Activated T-helper 1 cell treated with anti-CD3 and anti-CD28 coated beads, Interleukin-2, amount 50 U/mL, for 16 hours (primary cell): ENCODE measurements at places on chromosomes 4 and X.

DNA sequence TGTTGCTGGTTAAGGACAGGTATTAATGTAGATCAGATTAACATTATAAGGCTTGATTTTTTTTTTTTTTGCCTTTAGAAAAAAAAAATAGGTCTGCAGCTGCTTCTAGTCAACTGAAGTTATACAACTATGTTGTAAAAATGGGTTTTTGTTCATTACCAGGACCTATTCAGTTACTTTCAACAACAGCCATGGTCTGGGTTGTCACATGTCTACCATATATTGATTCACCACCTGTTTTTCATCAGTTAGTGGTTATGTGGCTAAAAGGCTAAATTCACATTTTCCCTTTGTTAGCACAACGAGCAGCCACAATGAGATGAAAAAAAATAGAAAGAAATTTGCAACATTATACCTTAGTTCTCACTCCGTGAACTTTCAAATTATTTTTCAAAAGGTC, 45.5 kb downstream of the GLRB start:
- no peak for DNase-seq

DNA sequence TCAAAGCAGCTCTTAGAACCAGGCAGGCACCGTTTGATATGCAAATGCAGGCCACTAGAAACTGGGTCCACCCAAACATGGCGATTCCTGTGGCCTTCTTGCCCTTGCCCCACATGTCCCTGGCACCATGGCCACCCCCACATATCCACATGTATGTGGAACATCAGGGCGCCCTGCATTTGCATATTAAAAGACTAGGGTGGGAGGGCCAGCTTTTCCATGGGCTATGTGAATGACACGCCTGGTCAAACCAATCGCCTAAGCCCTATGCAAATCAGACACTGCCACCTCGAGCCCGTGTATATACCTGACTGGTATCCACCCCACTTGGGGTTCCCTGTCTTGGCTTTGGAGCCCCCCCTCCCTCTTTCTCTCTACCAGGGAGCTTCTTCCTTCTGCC, 107.0 kb downstream of the ABLIM2 start:
- no peak for DNase-seq

- peak; percentile 82 for DNase-seq
Measured at GRCh38 chr4:118835571-118836300, at the start of gene SEC24D. TSS of gene SEC24D (minus strand) at chr4:118836126. CDS start at chr4:118833696, 2,430 bp downstream.

DNA sequence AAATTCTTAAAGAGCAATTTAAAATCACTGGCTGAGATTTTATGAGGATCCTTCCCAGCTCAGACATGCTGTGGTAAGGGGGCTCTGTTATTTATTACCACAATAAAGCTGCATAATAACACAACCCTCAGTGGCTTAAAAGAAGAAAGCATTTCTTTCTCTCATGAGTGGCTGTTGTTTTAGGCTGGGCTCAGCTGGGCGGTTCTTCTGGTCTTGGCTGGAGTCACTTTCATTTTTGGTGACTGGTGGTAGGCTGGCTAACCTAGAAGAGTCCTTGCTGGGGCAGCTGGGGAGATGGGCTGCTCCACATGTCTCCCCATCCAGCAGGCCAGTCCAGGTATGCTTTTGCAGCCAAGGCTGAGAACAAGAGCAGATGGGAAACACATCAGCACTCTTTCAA, 113.0 kb upstream of the MSX1 start:
- DNase-seq, result no peak

GRCh38 chr4:123870216-123870876, 473.8 kb downstream of the SPRY1 start:
- DNase-seq, result no peak

GRCh38 chr4:175062183-175062592, 144.0 kb downstream of the ADAM29 start:
- no peak for DNase-seq

DNA sequence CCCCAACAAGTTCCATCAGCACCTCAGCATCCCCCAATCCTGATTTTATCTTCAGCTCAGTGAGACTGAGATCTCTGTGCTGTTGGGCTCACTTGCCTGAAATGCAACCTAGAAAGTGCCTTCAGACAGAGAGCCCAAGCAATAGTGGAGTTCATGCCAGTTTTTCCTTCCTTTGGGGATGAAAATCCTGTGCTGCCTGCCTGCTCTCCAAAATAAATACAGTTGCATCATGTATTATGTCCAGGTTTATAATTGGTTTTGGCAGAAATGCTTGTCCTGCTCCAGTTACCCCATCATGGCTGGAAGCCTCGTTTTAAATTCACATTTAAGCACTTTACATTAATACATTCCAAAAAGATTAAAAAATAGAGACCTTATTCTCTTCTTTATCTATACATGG, 1865.5 kb upstream of the TENM3 start:
- DNase-seq, result no peak

GRCh38 chrX:123736333-123736921, 3.6 kb upstream of the THOC2 start:
- DNase-seq, result no peak

- no peak for DNase-seq
Measured at GRCh38 chrX:40188573-40189417, 91.0 kb upstream of the BCOR start.

DNA sequence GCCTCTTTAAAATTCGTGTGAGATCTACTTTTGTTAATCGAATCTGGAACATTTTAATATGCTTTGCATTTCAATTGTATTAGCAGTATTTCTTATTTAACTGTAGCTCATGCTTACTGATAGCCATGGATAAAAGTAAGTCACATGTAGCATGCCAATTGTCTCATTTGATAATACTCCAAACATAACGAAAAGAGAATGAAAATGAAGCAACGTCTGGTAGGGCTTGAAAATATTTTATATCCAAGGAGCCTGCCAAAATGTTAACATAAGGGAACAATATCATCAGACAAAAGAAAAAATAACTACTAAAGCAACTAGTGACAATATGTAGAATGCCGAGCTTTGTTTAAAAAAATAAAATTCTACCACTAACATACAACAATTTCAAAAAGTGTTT, 94.1 kb upstream of the MID1 start:
- no peak for DNase-seq

DNA sequence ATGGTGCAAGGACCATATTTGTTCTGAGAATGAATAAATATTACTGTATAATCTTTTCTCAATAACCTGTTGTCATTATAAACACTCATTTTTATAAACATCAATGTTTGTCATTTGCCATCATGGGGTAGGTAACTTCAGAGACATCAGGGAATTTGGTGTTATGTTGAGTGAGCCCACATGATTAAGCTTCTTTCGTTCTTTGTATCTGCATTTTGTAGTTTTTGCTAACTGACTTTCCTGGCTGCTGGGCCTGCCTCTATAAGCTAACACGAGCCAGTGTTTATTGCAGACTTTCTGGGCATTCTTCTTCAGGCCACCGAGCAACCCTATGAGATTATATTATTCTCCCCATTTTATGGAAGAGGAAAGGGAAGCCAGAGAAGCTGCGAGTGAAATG, 48.8 kb upstream of the MTMR1 start:
- DNase-seq, result no peak

GRCh38 chr4:5921101-5921980, 28.5 kb upstream of the CRMP1 start:
- no peak for DNase-seq

GRCh38 chr4:91111556-91111955, 984.4 kb downstream of the CCSER1 start:
- DNase-seq, result no peak

DNA sequence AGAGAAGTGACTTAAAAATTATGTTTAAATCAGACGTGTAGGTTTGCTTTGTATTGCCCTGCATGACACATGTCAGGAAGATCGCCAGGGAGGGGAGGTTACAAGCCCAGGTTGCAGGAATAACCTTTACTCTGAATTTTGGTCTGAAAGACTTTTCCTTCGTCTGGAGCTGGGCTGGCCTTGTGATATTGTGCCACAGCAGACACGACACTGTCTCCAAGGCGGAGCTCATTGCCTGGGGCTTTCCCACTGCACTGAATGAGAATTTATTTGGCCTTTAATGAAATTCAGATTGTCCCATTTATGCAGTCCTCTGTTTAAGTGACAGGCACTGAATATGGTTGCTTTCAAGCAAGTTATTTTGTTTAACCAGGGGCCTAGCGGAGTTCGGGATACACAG, 45.1 kb downstream of the RHOH start:
- DNase-seq, result no peak

DNA sequence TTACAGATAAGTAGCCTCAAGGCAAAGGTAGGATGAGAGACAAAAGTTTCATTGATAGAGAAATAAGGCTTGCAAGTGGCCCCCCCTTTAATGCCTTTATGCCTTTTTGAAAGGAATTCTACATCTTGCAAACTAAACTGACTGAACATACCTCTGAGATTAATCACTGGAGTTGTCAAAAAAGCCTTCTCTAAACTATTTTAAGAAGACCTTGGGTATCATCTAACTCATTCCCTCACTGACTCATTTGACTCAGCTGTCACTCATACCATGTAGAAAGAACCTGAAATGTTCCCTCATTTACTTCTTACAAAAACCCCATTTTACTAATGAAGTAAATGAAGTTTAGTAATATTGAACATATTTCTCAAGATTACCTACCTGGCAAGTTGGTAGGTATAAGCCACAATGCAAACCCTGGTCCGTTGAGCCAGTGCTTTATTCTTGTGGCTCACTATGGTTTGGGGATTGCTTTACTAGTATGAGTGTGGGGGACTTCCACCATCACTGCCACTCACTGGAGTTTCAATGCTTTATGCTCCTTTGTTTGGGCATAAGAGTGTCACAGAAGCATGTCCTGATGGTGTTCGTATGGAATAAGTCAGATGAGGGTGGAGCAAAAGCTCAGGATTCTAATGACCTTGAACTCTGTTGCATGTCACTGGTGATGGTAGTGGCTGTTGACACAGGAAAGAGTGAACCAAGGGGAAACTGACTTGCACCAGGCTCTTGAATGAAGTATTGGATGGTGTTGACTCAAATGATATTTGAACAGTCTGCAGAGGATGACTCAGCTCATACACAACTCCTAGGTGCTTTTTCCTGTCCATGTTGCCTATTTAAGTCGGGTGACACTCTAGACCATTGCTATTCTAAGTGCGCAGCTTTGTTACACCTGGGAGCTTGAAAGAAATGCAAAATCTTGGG, 305.5 kb upstream of the EMCN start:
- DNase-seq, result no peak

DNA sequence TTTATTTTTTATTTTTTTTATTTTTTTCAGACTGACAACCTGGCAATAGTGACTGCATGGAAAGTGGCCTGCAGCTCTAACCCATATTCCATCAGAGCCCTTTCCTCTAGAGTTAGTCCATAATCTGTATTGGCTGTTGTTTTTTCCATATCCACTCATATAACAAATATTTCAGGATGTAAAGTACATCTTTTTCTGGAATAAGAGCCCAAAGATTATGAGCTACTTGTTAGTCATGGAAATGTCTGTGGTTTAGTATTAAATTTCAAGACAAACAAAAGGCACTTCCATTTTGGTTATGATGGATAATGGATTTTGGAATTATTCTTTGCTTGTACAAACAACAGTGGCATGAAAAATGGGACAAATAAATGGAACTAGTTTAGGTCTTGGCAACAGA, 296.0 kb upstream of the HS3ST1 start:
- DNase-seq, result no peak

DNA sequence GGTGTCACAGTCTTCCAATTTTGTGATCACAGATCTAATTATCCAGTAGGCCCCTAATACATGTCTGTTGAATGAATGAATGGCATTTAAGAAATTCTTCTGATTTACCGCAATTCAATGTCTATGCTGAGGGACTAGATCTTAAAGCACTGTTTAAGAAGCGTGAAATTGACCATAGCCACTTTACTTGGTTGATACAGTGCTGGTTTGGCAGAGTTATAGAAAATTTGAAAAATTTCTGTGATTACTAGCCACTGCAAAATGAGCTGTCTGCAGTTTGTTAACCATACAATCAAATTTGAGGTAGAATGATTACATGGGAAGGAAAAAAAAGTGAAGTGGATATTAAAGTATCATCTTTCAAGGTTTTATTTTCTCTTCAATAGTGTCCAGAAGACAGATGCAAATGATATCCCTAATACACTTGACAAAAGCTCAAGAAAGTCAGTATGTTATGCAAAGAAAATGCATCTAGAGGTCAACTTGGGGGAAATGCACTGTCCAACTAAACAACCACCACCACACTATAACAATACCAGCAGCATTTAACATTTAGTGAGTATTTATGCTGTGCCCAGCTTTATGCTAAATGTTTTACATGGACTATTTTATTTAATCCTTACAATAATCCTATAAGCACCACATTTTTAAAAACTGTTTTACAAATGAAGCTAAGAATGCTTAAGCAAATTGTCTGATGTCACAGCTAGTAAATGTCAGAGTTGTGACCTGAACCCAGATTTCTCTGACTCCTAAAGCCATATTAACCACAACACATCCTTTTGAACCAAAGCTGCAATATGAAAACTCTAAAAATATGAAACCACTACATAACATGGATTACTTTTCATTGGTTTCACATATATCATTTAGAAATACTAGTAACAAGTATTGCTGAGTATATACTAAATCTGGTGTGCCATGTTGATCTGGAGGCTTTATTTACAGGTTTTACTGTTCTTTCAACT, 217.9 kb upstream of the MAB21L2 start:
- no peak for DNase-seq

- no peak for DNase-seq
Measured at GRCh38 chrX:44400588-44400987, 57.1 kb upstream of the EFHC2 start.

DNA sequence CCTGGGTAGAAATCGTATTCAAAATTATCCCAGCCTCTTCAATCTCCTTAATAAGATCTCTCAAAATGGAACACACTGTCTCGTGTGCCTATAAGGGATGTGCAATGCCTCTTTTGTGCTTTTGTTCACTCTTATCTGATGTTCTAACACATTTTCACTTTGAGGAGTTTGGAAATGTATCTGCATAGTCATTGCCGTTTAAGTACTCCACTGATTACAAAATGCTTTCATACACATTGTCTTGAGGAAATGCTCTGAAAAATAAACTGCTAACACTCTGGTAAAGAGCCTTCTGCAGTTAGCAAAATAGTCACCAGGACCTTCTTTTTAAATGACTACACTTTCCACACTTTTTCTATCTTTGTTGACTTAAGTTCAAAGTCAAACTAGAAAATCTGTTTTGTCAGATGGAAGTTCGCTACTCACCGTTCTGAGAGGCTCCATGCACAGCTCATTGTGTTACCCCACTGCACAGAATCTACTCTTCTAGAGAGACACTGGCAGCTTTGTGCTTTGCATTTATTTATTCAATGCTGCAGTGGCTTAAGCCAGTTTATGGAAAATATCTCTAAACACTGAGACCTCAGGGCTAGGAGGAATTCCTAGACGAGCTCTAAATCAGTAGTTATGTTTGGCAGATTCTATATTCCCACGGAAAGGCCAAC, 159.0 kb downstream of the CHIC2 start:
- no peak for DNase-seq

DNA sequence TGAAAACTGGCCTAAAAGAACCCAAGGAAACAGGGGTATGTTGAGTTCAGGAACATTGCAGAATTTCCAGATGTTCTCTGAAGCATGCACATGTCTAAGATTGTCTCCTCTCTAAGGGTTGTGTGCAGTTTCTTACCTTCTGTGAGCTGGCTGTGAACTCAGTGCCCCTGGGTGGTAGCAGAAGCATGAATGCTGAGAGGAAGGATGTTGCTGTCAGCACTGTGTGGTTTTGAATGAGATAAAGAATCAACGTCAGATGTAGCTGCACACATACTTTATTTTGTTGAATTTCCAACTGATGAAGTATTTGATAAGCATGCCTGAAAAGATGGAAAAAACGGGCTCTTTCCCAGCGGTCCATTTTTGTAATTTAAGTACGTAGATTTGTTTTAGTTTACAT, 23.8 kb upstream of the CD38 start:
- DNase-seq, result no peak
